ENCODE measurements at places on chromosomes 3 and 15.

DNA sequence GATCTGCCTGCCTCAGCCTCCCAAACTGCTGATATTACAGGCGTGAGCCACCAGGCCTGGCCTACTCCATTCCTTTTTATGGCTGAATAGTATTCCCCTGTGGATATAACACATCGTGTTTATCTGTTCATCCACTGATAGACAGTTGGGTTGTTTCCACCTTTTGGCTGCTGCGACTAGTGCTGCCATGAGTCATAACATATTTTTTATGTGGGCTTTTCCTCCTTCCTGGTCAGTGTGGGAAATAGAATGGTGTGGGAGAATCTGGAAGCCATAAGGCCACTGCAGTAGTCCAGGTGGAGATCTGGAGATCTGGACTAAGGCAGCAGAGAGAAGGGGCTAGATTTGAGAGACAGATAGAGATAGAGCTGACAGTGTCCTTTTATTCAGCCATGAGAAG is 16.2 kb downstream of the LCMT2 start:
- DNase-seq, result no peak

- DNase-seq, result no peak
Measured at GRCh38 chr15:67290319-67290718, 35.7 kb downstream of the IQCH start.

DNA sequence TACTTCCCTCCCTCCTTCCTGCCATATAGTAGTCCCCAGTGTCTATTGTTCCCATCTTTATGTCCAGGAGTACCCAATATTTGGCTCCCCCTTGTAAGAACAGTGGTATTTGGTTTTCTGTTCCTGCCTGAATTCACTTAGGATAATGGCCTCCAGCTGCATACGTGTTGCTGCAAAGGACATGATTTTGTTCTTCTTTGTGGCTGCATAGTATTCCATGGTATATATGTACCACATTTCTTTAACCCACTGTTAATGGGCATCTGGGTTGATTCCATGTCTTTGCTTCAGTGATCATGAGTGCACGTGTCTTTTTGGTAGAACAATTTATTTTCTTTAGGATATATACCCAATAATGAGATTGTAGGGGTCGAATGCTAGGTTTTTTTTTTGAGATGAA is 19.3 kb downstream of the SPRED1 start:
- no peak for DNase-seq

- DNase-seq, result no peak
Measured at GRCh38 chr3:162295323-162295983, 798.8 kb downstream of the OTOL1 start.

DNA sequence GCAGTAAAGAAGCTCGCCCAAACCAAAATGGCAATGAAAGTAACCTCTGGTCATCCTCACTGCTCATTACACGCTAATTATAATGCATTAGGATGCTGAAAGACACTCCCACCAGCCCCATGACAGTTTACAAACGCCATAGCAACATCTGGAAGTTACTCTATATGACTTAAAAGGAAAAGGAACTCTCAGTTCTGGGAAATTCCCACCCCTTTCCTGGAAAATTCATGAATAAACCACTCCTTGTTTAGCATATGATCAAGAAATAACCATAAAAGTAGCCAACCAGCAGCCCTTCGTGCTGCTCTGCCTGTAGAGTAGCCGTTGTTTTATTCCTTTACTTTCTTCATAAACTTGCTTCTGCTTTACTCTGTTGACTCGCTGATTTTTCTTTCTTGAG is 164.6 kb downstream of the SMAD6 start:
- no peak for DNase-seq

GRCh38 chr15:41985236-41986160 is 13.1 kb upstream of the EHD4 start:
- DNase-seq, result no peak

DNA sequence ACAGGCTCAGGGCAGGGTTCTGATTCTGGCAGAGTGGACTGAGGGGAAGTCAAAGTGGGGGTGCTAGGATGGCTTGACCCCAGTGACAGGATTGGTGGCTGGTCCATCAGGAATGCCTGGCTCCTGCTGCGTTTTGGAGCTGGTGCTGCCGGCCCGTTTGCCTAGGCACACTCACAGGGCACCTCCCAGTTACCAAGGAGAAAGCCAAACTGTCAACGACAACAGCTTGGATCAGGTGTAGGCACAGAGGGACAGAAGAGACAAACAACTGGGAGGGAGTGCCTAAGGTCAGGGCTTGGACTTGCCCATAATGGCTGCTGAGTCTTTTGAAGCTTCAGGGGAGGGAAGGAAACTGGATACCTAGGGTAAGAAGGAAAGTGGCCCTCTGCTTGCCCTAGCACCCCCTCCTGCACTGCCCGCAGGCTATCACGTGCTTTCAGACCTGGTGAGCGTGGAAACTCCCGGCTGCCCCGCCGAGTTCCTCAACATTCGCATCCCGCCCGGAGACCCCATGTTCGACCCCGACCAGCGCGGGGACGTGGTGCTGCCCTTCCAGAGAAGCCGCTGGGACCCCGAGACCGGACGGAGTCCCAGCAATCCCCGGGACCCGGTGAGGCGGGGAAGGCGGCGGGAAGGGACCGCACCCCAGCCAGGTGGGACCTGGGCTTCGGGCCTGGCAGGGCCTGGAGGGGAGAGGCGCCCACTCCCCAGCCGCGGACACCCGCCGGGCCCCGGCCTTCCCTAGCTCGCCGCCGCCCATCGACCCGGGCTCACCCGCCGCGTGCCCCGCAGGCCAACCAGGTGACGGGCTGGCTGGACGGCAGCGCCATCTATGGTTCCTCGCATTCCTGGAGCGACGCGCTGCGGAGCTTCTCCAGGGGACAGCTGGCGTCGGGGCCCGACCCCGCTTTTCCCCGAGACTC is 5.1 kb downstream of the DUOX1 start:
- DNase-seq, result no peak

GRCh38 chr3:177746337-177746933 is 549.2 kb upstream of the TBL1XR1 start:
- no peak for DNase-seq

- DNase-seq, result no peak
Measured at GRCh38 chr15:73921254-73921925, 4.9 kb upstream of the LOXL1 start.

DNA sequence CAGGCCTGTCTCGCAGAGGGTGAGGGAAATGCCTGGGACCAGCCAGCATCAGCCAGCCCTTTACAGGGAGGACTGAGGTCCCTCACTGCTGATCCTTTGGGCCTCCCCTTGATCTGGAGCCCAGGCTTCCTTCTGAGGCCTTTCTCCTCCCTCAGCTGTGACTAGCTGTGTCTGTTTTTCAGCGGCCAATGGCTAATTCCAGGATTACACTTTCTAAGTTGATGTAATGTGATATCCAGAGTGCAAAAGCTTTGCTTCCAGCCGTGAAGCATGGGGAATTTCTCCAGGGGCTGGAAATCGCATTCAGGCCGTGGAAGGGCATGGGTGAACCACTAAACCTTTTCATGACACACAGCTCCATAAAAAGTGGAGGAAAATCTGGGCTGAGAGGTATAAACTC is 157.6 kb downstream of the SHQ1 start:
- DNase-seq, result no peak

DNA sequence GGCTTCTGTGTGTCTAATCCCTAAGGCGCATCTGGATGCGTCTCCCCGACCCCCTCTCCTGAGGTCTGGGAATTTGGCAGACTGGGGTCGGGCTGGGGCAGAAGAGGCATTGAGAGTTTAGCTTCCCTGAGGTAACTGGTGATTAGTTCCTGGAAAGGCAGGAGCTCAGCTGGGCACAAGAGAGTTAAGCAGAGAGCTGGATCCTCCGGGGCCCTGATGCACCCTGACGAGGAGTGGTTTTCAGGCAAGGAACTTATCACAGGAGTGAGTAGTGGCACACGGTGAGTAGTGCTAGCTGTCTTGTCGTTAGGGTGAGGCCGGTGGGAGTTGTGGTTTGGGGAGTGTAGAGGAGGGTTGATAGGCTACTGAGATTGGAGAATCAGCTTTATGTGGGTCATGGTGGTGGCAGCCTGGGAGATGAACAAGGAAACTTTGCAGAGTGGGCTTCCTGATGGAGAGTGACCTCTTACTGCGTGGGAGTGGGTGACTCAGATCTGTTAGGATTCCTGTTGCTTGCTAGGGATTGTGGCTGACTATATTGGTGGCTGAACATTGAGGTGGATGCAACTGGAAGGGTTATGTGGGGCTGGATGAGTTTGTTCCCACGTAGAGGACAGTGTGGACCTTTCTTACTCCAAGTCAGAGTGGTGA is 897 bp downstream of the RAD54L2 start:
- DNase-seq, result peak; percentile 27

GRCh38 chr3:69012800-69013252 is 658 bp downstream of the EOGT start:
- DNase-seq, result peak; percentile 63

DNA sequence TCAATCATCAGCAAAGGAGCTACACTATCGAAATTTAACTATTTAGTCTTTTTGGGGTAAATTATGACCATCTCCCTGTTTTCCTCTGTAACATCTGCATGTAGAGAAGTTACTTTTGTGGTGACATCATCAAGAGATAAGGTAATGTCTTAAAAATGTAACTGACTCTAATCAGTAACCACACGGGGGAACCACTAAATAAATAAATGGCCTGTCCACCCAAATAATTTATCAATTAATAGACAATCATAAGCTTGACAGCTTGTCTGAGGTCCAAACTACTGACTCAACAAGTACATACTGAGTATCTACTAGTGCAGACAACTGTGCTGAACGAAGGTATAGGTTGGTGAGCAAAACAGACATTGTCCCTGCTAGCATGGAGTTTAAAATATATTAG is 219.3 kb downstream of the SLC9A9 start:
- DNase-seq, result no peak

DNA sequence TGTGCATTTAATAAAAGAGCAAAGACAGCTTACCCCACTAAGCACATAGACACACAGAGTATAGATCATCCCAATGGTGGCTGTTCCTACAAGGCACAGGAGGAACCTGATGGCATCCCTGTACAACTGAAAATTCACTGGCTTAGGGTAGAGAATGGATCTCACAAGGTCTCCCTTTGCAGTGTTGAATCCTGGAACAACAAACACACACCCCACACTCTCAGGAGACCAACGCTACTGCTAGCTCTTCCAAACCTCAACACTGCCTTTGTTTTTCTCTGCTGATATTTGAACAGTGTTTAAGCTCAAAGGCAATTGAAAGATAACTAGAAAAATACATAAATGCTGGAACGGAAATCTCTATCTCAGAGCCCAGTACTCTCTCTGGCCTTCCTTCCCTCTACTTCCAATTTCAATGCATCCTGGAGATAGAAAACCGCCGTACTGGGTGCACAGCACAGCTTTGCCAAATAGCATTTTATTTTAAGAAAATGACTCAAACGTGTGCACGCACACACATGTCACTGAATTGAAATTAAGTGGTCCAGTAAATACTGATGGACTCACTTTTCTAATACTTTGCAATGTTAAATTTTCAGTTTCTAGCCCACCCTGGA is 87.5 kb upstream of the ATP13A5 start:
- no peak for DNase-seq

GRCh38 chr3:193885832-193886231 is 250.1 kb upstream of the HES1 start:
- no peak for DNase-seq

DNA sequence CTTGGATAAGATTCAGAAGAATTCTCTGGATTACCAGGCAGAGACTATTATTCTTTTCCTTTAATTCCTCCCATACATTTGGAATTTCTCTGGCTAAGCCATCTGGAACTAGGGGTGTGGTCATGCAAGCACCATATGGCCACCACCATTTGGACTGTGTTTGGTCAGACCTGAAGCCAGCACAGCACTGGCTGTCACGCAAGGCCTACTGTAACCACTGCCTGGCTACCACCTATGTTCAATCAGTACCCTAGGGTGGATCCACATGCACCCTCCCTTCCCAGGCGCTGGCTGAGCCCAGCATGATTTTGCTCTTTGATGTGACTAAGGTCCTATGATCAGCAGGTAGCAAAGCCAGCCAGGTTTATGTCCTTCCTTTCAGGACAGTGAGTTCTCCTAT is 287.8 kb upstream of the GOLIM4 start:
- no peak for DNase-seq

GRCh38 chr15:64144565-64145281 is 6.8 kb upstream of the SNX22 start:
- peak; percentile 47 for DNase-seq

DNA sequence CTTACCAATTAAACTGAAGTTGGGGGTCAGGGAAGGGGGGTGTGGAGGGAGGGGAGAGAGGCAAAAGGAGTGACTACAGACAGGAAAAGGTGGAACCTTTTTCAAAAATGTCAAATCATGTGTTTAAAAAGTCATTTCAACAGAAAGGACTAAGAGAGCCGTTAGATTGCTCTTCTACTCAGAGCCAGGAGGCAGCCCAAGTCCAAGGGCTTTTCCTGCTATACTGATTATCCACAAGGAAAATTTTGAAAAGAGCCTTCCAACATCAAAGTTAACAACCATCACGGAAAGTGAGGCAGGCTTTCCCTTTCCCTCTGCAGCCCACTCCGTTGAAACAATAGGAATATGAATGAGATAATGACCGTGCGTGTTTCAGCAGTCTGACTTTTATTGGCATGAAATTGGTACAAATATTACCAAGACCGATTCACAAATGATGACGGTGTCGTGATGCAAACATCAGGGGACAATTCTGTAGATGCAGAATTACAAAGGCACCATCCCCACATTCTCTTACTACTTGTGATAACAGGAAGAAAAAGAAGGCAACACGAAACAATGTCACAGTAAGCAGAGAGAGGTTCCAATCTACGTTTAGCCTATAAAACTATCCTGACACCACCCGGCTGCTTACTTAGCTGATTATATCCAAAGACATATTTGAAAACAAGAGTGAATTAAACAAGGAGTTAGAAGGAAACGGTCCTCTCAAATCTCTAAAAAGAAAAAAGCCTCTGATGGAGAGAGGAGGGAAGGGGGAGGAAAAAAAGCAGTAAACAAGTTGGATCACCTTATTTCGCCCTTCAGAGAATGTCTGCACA is 453.7 kb downstream of the FOXP1 start:
- no peak for DNase-seq

Measured in germinal center (tissue), 1 donor.